Eye (tissue), 1 donor: ENCODE measurements at places on chromosomes 6 and 20.

DNA sequence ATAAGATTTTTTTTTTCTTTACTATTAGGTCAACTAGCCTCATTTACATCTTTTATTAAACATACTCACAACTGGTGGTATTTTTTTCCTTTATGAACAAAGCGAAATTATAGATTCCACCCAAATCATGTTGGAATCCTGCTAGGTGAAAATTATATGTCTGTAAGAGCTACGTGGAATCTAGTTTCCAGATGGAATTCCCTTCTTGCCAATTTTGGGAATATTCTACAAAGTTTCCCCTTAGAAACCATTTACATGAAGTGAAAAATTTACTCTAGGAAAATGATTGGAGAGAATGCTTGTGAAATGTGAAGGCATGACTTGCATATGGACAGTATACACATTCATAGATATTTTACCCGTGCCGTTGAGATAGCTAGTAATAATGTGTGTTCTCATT lies 1111.3 kb downstream of the KIF16B start:
- no peak for DNase-seq

- DNase-seq = no peak
Measured at GRCh38 chr6:31096656-31097055, 15.7 kb downstream of the C6orf15 start.

- DNase-seq = no peak
Measured at GRCh38 chr6:25217302-25217701, 61.9 kb upstream of the CARMIL1 start.

DNA sequence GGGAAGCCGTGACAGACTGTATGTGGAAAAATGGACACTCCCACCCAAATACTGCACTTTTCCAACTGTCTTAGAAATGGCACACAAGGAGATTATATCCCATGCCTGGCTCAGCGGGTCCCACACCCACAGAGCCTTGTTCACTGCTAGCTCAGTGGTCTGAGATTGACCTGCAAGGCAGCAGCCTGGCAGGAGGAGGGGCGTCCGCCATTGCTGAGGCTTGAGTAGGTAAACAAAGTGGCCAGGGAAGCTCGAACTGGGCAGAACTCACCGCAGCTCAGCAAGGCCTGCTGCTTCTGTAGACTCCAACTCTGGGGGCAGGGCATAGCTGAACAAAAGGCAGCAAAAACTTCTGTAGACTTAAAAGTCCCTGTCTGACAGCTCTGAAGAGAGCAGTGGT lies 11.4 kb upstream of the RNF146 start:
- DNase-seq = no peak

DNA sequence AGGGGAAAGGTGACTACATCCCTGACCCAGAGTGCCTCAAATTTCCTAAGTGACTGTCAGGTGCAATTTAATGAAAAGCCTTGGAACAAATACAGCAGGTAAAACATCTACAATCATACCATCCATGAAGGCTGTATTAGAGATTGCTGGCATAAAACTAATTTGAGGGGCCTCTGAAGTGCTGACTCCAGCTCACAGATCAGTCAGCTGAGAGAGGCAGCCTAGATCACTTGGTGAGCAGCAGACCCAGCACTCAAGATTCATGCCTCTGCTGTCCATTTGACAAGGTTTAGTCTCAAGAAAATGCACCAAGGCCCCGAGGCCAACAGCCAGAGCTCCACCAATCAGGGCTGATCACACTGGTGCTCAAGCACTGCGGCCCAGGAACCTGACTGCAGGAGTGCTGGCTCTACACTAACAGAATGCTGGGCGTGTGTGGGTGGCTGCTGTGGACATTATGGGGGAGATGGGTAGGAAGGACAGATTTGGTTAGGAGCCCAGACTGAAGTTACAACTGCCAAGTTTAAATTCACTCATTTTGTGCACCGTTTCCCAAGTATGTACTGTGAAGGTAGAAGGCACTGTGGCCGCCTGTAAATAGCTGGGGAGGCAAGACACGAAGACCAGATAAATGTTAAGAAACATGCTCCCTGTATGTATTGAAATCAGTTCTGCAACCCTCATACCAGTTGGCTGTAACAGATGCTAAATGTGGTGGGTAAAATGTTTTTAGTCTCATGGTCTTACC lies 28.2 kb downstream of the SNX5 start:
- DNase-seq = no peak

GRCh38 chr6:111738156-111738555 lies 132.5 kb upstream of the TRAF3IP2 start:
- DNase-seq = no peak

DNA sequence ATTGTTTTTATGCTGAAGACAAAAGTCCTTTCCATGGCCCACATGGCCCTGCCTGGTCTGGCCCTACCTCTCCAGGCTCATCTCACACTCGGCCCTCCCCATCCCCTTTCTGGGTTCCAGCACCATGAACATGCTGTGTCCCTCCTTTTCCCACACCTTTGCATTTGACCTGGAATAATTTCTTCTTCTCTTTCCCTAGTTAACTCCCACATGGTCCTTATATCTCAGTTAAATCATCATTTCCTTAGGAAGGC lies 38.9 kb downstream of the PIGU start:
- no peak for DNase-seq

DNA sequence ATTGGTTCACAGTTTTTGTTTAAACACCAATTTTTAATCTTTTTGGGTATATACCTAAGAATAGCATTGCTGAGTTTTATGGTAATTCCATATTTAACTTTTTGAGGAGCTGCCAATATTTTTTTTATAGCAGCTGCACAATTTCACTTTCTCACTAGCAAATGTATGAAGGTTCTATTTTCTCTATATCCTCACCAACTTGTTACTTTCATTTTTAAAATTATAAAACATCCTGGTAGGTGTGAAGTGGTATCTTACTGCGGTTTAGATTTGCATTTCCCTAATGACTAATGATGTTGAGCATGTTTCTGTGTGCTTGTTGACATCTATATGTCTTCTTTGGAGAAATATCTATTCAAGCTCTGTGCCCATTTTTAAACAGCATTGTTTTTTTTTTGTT lies 452.1 kb downstream of the GRIK2 start:
- no peak for DNase-seq

- no peak for DNase-seq
Measured at GRCh38 chr6:143773506-143774150, 69.5 kb upstream of the LTV1 start.

DNA sequence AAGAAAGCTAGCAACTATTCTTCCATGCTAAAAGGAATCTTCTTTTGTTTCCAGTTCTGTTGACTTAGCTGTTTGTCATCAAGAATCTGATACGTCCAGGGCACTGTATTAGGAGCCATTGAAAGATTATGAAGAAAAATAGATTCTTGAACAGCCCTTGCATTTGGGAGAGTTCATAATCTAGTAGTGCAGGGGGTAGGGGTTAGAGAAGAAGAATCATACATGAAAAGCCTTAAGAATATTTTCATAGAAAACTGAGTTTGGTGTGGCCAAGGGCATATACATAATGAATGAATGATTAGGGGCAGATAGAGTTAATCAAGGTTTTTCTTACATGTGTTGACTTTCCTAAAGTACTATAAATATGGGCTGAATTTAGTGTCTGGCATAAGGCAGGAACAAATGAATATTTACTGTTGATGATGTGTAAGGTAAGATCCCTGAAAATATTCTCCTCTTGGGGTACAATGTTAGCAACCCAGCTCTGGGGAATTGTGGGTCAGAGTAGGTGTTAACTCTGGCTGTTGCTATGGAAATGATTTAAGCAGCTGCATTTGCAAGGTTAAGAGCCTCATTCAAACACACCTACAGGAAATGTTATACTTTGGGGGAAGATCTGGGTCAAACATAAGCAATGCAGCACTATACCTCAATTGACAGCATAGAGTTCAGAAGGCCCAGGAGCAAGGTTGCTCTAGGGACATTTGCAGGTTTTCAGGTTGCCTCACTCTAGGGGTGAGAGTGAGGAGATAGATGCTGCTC lies 667.3 kb upstream of the CITED2 start:
- DNase-seq = no peak
